ENCODE measurements at places on chromosomes 1 and 21.

- DNase-seq: no peak
Measured at GRCh38 chr21:37686991-37687810, 229.1 kb downstream of the KCNJ6 start.

GRCh38 chr1:97094247-97094972, 372.8 kb downstream of the PTBP2 start:
- no peak for DNase-seq

DNA sequence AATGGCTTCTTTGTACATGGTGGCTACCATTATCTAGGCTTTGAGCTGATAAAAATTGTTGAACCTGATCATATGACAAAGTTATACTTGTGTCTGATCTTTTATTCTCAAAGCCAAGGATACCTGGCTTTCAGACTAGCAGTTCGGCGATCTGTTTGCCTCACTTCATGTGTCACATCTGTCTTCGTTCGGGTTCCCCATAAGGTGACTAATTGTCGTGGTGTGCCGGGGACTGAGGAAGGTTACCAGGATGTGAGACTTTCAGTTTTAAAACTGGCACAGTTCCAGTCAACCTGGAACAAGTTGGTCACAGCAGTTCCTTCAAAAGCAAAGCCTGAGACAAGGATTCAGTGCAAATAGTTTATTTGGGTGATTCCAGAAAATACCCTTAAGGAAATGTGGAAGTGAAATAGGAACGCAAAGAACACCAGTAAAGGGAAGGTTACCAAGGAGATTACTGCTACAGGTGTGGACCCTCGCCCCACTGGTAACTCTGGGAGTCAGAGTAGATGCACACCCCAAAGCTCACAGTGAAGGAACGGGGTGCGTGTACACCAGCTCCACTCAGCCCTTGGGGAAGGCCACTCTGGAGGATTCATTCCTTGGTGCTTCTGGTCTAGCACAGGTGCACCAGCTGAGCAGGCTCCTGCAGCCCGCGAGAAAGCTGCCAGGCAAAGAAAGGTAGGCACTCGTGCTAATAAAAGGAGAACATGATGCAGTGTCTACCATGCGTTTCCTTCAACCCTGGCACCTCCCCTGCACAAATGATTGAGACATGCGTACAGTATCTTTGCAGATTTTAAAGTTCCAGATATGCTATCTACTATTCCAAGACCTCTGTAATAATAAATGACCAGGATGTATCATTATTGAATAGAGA, 69.0 kb downstream of the VWA5B1 start:
- DNase-seq: no peak

DNA sequence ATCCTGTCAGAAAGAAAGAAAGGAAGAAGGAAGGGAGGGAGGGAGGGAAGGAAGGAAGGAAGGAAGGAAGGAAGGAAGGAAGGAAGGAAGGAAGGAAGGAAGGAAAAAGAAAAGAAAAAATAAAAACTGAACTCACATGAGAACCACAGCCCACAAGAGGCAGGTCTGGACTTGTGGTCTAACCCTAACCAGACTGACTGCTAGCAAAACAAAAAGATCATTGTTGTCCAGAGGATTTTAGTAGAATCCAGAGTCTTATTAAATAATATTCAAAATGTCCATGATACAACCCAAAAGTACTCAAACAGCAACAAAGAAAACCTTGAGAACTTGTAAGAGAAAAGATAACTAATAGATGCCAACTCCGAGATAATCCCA, 4.7 kb upstream of the ITGB2 start:
- DNase-seq: no peak

- no peak for DNase-seq
Measured at GRCh38 chr1:214792527-214793186, 189.7 kb downstream of the CENPF start.

GRCh38 chr21:32978331-32979270, 47.1 kb upstream of the OLIG2 start:
- no peak for DNase-seq

GRCh38 chr1:214983126-214983869, 99.2 kb upstream of the KCNK2 start:
- no peak for DNase-seq

DNA sequence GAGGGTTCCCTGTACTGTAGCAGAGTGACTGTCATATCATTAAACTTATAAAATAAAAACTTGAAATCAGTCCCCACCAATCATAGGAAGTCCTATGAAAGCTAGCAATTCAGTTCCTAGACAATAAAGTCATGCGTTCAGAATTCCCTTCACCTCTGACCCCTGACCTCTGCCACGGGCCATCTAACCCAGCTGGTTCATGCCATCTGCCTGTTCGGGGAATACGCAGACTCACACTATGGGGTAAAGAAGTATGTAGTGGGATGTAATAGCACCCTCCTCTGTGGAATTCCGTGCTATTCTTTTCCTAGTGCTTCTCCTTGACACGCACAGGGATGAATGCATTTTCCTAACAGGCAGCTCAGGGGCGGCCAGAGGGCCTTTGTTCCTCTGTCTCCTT, 2.1 kb downstream of the GSTM4 start:
- DNase-seq: no peak

DNA sequence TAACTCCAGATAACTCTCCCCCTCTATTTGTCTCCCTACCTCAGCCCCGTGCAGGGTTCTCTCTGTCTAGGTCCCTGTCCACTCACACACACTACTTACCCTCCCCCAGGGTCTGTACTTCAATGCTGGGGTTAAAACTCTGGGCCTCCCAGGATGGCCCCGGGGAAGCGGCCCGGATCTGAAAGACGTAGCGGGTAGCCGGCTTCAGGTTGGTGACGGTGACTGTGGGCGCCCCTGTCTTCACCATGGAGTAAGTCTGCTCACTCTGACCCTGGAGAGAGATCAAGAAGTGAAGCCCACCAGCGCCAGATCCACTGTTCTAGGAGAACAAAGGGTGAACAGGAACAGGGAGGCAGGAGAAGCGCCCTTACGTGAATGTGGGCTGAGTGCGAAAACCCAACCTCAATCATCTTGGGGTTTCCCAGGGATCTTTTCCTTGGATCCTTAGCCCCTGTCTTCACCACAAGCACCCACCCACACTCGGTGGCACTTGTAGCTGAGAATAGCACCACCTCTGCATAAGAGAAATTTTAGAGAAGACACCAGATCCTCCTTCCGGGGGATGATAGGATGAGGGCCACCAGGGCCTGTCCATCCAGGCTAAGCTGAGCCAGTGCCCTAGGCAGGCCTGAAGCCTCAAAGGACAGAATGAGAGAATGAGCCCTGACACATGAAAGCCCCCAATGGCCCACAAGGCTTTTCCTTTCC, 33.5 kb downstream of the EPHA10 start:
- no peak for DNase-seq

GRCh38 chr1:207798847-207799246, 47.0 kb downstream of the CD46 start:
- peak; percentile 30 for DNase-seq

DNA sequence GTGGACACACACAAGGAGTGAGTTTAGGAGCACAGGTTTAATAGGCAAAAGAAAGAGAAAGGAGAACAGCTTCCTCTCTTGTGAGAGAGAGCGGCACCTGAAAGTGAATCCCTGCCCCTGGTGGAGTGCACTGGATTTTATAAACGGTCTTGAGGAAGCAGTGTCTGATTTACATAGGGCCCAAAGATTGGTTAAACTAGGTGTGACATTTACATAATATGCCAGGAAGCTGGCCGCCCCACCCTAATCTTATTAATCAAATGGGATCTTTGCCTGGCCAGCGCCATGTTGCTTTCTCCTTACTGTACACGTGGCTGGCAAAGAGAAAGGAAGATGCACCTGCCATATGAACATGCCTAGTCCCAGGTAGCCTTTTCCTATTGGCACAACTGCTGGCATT, 38.7 kb downstream of the CFH start:
- DNase-seq: no peak

GRCh38 chr1:53524428-53525375, 65.5 kb downstream of the DMRTB1 start:
- DNase-seq: no peak

DNA sequence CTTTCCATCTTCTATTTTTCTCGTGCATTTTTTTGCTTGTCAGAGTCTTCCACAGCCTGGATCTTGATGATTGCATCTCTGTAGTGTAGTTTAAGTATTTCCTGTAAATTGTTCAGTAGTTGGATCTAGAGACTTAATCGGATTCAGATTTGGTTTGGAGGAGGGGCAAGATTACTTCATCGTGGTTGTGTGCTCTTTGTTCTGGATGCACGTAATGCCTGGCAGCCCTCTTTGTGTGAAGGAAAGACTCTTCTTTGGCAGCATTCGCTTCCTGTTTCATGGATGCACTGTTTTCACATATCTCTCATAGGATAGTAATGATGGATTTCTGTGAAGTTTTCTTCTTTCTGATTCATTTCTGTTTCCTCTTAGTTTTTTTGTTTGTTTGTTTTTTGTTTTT, 14.2 kb downstream of the SEMA4A start:
- DNase-seq: no peak

DNA sequence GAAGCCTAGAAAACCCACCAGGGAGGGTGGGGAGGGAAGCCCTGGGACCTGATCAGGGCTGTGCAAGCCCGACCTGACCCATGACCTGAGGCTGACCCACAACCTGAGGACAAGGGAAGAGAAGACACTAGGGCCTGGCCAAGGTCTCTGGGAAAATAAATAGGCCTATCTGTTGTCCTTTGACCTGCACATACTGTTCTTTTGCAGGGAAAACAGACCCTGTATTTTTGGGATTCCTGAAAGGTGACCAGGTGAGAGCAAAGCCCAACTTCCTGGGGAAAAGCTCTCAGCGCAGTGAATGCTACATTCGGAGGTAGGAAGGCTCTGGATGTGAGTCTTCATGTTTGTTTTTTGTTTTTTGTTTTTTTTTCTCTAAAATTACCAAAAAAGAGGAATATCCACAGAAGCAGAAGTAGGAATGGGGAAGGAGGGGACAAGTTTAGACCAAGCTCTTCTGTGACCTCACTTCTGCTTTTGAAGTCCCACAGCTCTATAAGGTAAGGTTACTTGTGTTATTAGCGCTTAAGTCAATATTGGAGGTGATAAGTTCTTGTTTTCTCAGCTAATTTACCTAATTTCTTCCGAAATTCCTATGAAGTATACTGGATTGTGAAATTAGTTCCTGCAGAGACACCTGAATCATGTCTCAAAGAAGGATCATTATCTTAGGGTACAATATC, 26.2 kb upstream of the LYST start:
- DNase-seq: peak; percentile 70

DNA sequence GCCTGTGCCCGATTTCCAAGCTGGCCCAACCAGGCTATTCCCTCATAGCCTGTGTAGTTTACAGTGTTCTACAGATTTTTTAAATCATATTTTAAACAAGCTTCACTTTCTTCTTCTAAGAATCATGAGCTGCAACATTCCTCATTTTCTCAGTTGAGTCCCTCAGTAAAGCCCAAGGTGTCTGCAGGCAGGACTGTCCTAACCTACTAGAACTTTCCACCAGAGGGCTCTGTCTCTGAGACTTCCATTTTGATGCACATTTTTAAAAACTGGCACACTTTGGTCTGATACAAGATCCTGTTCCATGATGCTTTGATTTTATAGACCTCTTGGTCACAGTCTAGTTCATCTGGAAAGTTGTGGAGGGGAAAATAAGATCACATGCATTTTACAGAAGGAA, 21.6 kb upstream of the SLAMF6 start:
- DNase-seq: peak; percentile 61

GRCh38 chr1:231924180-231924579, 297.6 kb downstream of the DISC1 start:
- no peak for DNase-seq

- DNase-seq: peak; percentile 64
Measured at GRCh38 chr1:212070720-212071302, 35.3 kb downstream of the DTL start.

- no peak for DNase-seq
Measured at GRCh38 chr1:13661539-13661938, 38.4 kb upstream of the PRDM2 start.

DNA sequence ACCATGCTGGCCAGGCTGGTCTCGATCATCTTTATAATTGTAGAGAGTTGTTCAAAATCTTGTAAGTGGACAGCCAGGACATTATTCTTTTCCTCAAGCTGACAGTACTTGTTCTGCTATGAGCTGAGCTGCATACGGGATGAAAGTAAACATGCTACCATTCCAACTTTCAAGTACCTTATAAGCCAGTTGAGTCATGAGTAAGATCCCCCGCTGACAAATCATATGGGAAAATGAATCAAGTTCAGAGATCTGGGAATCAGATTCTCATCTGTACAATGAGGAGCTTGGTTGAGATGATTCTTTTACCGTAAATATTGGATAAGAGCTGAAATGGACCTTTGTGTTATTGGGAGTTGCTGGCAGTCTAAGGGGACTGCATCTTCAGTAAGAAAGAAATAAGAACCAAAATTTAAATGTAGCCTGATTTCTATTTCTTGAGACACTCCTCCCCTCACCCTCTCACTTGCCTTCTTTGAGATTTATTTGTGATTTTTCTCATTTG, 62.7 kb downstream of the CENPF start:
- no peak for DNase-seq

- no peak for DNase-seq
Measured at GRCh38 chr1:15953791-15954241, 22.1 kb downstream of the ZBTB17 start.

DNA sequence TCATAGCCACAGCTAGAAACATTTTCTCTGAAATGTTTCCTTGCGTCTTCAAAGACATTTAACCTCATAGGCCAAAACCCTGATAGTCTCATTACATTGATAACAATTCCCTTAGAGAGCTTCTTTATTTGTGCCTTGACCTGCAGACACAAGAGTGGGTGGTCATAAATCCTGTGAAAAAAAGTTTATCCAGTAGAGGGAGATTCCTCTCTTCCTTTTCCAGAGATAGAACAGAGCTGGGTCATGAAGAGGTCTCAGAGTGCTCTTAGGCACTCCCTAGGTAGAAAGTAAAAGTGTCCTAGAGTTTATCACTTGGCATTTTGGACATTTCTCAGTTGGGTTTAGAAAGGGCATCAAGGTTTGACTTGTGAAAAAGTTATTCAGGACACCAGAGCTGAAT, 426.1 kb downstream of the NUF2 start:
- DNase-seq: no peak

DNA sequence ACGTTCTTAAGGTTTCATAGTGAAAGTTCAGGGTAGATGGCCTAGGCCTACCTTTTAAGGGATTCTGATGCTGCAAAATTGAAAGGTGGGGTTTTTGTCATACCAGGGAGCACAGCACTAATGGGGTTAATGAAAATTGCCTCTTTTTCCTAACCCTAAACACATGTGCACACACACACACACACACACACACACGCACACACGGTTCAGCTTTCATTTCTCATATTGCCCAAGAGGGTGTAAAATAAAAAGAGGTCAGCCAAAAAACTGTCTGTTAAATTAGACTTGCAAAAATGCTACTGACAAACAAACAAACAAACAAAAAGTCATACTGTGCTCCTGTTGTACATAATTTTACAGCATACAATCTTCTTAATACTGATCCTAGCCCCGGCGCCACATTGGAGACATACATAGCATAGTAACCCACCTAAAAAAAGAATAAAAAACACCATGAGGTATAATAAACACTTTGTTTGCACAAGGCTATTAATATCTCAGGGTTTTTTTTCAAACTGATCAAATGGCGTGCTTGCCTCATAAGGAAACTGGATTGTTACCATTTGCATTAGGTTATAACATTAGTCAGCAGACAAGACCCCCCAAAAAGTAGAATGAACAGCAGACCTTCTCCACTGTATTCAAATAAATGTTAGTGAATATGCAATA, 69.1 kb downstream of the TGFB2 start:
- no peak for DNase-seq

Data from B cell (primary cell).